ENCODE measurements at places on chromosomes 12 and 14.

DNA sequence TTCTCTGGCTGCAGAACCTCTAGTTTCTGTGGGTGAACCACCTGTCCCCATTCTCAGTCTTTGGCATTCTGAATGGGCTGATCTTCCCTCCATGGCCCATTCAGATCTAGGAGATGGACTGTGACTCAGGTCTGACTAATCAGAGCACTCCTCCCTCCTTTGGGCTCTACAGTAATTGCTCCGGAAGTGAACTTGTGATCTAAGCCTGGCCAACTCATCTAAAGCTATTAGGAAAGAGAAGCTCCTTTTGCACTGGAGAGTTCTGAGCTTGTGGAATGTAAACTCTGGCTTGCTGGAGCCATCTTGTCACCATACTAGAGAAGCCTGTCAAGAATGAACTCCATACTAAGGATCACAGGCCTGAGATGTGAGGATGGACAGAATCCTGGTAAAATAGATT lies 168.2 kb downstream of the SUDS3 start:
- no peak for DNase-seq

- DNase-seq, result no peak
Measured at GRCh38 chr12:74227846-74228545, 309.6 kb upstream of the ATXN7L3B start.

DNA sequence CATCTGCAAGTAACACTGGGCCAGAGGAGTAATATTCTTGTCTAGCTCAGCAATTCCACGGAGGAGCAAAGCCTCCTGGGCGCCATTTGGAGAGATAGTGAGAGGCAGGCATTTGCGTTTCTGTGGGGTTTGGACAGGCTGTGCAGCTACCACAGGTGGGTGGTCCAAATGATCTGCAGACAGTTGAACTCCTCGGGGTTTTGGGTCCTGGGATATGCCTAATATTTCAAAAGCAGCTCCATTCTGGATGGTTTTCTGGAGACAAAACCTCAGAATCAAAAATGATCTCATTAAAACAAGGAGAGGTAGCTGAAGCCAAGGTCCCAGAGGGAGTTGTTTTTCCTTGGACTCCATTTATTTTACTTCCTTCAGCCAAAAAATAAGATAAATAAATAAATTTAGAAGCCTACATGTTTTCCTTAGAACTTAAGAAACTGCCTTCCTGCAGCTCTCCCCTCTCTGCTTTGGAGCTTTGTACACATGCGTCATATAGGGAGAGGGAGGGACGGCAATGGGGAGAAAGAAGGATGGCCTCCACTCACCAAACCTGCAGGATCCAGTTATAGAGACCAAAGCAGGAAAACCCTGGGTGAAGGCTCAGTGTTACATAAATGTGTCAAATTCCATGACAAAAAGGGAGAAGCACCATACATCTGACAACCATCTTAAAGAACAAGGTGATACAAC lies 227.3 kb upstream of the DAAM1 start:
- peak; percentile 6 for DNase-seq

DNA sequence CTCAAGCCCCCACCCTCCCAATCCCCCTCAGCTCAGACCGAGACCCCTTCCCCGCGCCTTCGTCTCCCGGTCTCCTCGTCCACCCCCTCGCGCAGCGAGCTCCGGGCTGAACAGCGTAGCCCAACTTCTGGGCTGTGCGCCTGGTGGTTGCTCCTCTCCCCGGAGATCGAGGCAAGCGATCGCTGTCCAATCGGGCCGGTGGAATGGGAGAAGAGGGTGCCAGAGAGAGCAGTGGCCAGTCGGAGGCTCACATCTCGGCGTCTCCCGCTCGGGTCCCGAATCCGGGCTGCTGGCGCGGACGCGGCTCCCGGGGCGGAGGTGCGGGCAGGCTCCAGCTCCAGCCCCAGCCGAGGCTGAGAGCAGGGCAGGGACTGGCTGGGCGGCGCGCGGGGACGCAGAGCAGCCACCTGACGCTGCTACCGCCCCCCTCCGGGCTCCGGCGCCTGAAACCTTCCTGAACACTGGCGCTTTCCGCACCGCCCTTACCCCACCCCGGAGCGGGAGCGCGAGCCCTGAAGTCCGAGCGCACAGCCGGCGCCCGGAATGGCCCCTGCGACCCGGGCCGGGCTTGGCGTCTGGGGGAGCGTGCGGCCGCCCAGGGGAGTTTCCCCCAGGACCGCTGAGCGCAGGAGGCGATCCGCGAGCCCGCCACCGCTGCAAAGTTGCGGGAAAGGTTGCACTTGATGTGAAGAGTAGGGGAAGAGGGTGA lies 508 bp upstream of the KCNH5 start:
- DNase-seq, result peak; percentile 39

DNA sequence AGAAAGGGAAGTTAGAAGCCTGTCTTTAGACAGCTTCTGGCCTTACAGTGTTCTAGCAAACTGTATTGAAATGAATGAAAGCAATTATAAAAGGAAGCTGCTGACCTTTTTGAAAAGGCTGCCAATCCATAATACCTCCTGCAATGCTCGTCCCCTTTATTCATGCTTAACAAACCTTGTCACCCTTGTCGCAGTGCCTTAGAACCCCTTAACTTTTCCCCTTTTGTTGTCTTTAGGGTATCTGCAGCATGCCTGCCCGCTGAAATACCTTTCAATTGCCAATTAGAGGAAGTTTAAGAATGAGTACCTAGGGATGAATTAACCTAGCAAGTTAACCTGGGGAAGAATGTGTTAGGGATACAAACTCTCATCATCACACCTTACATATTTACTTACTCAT lies 731.2 kb downstream of the RERGL start:
- no peak for DNase-seq

DNA sequence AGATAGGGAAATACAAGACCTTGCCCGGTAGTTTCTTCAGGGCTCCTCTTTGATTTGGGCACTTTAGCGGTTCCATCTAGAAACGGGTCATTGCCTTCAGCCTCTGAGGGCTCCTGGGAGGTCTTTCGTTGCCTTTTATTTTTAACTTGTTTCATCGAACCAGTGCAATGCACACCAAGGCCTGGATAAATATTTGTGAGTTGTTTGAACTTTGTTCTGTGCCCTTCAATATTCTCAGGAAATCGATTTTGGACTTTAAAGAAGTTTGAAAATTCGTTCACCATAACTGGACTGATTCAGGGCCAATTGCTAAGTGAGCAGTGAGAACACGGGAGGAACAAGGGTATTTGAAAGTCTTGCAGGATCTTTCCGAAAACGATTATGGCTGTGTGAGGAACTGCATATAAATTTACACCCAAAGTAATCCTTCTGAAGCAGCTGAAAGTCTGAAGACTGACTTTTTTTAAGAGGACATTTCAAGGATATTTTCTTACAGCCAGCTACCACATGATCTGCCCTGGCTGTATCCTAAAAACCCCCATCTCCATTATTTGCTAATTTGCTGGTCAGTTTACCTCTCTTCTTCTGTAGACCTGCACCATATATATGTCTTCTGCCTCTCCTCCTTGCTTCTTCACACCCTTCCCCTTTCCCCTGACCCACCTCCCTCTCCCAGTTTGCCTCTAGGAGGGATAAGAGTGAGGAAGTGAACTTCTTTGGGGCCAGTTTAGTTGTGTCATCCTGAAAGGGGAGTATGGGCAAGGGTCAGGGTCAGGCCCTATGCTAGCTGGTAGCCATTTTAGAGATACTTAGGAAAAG lies 8.0 kb downstream of the DUSP6 start:
- DNase-seq, result no peak

- peak; percentile 54 for DNase-seq
Measured at GRCh38 chr14:89702073-89702875, 252.3 kb downstream of the EFCAB11 start.

DNA sequence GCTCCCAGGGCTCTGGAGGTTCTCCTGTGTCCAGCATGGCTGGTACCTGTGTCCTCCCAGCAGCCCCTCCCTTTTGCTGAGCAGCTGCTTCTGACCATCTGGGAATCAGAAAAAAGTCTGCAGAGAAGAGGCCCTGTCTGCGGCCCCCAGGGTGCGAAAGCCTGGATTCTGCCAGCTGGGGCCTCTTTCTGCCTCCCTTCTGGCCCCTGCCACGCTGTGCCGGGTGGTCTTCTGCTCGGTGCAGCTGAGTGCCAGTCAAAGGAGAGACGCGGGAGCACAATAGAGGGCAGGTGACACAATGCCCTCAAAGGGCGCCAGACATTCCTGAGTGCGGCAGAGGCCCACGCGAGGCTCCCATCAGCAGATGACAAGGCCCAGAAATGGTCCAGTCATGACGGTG lies 12.6 kb downstream of the BTBD6 start:
- no peak for DNase-seq

DNA sequence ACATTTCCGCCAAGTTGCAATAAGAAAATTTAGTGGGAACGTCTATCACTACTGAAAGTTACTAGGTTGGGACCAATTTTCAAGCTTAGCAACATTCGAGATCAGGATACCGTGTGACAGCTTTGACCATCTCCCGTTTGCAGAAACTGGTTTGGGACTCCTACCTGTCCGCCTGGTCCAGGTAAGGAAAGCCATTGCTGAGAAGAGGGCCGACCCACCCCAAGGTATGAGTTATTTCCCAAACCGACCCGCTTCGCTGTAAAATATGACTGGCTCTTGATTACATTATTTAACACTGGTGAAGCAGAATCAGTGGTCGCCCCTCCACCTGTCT lies 271 bp downstream of the DNAI7 start:
- no peak for DNase-seq

DNA sequence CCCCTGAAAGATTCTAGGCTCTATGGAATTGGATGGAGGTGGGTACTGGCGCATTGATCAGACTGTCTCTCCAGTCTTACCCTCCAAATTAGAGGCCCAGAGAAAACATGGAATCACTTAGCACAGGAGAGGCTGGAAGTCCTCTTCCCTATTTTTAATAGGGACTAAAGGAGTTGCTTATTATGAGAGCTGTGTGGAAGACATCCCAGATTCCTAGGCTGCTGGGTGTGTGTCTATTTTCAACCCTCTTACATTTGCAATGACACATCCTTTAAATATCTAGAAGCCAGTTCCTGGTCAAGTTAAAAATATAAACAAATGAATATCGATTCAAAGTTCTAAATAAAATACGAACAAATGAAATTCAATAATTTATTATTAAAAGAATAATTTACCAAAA lies 58.3 kb upstream of the ARID2 start:
- peak; percentile 62 for DNase-seq

DNA sequence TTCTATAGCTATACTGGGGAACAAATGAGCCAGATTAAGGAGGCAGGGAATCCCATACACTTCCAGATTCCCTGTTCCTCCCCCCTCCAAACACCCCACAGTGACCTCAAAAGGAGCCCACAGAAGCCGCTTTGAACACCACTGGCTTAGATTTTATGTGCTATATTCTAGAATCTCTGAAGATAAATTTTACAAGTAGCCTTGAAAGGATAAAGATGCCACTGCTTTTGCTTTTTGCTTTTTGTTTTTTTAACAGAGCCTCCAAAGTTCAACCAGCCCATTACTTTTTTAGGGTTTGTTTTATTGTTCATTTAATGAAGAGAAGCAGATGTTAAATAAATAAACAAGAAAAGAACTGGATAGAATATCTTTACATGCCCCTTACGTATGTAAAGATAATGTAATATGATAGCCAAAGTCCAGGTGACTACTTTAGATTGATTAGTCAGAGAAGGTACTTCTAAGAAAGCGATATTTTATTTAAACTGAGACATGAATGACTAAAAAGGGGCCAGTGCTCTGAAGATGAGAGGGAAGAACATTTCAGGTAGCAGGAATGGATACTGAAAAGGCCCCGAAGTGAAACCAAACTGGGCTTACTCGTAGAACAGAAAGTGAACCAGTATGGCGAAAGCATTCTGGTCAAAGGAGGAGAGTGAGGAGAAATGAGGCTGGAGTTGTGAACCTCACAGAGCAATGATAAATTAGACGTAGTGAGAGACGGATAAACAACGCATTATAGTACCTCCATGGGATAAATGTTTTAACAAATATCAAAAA lies 44.6 kb downstream of the DUSP6 start:
- DNase-seq, result no peak

DNA sequence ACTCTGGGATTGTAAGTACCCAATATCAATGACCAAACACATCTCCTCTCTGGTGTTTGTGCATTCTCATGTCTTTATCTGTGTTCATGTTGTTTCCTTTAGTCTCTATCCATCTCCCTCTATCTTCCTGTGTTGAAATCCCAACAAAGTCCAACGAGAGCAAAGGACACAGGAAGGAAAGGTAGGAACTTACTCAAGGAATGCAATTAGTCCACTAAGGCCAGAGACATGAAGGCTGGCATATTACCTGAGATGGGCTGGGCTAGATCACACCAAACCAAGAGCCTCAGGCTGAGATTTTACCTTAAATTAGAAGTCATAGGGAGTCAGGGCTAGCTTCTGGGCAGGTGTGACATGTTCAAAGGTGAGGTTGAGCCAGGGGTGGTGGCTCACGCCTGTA lies 14.3 kb upstream of the LGALS3 start:
- DNase-seq, result no peak

- no peak for DNase-seq
Measured at GRCh38 chr12:53476769-53477209, 22.5 kb downstream of the MAP3K12 start.

GRCh38 chr14:88599761-88600439 lies 37.1 kb downstream of the ZC3H14 start:
- no peak for DNase-seq

DNA sequence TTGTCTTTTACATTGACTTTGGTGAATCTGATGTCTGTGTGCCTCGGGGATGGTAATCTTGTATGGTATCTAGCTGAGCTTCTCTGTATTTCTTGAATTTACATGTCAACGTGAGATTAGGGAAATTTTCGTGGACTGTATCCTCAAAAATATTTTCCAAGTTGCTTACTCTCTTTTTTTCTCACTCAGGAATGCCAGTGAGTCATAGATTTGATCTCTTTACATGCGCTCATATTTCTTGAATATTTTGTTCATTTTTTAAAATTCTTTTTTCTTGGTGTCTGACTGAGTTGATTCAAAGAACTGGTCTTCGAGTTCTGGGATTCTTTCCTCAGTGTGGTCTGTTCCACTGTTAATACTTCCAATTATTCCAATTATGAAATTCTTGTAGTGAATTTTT lies 207.7 kb downstream of the RAD51B start:
- peak; percentile 22 for DNase-seq

- DNase-seq, result no peak
Measured at GRCh38 chr14:69682621-69683263, 71.3 kb downstream of the SUSD6 start.

- no peak for DNase-seq
Measured at GRCh38 chr14:45194964-45195363, 58.0 kb downstream of the MIS18BP1 start.

- no peak for DNase-seq
Measured at GRCh38 chr12:123243671-123244262, 10.5 kb downstream of the MTRFR start.

Measured in astrocyte of the spinal cord (primary cell).